CD4-positive, alpha-beta T cell treated with Interleukin-17A for 1 hour (primary cell): ENCODE measurements at places on chromosomes 12 and 14.

- DNase-seq: no peak
Measured at GRCh38 chr12:19520646-19521415, 81.5 kb downstream of the AEBP2 start.

GRCh38 chr12:39723831-39724230 is 104.2 kb upstream of the ABCD2 start:
- DNase-seq: peak; percentile 5

- DNase-seq: no peak
Measured at GRCh38 chr12:102616692-102617091, 136.3 kb upstream of the IGF1 start.

- no peak for DNase-seq
Measured at GRCh38 chr12:112308161-112308560, 74.1 kb downstream of the HECTD4 start.

DNA sequence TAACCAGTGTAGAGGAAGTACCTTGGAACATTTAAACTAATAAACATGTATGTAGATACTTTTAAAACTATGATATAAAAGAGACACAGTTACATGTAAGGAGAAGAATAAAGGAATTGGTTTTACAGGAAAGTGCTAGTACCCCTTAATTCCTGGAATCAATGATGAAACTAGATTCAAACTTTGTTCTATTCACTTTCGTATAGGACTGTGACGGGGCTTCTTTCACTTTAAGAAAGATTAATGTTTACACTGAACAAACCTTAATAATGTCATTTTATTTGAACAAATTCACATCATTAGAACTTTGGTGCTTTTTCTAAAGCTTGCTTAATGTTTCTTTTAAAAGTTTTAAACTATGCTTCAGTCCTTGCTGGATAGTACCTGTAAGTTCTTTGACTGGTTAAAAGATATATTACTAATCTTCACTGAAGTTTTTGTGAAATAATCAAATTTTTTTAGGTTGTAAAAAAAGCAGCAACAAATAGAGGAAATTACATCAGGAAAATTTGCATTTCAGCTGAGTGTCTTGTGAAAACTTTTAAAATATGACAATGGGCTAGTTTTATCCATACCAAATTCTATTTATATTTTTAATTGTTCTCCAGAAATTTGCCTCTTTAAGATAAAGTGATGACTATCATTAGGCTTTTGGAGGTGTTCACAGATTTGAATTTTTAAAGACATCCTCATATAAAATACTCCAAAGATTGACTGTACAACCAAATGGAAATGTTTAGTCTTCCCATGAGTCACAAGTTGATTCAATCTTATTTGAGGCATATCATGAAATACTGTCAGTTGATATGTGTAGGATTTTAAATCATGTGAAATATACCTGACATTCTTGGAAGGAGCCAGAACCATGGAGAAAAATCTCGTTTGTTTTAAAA is 36.2 kb downstream of the PAPOLA start:
- DNase-seq: no peak
